ENCODE measurements at places on chromosomes 5 and 9.
A peak's percentile ranks its signal among the peaks of the same experiment; 100 is the strongest.

DNA sequence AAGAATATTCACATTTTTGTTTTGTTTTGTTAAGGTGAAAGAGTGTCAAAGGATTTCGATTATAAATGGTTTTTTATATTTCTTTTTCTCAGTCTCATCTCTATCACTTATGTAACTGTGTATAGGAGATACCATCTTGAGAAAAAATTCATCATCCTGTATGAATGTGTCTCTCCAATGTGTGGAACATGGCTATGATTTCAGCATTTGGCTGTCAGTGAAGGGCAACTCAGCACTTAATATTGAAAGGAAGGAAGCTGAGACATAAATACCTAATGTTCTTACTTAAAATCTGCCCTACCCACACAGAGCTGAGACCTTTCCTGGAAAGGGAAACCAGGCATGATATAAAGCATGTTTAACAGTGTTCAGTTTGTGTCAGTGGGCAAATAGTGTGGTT is 474.2 kb upstream of the RIOK2 start:
- no peak for DNase-seq

DNA sequence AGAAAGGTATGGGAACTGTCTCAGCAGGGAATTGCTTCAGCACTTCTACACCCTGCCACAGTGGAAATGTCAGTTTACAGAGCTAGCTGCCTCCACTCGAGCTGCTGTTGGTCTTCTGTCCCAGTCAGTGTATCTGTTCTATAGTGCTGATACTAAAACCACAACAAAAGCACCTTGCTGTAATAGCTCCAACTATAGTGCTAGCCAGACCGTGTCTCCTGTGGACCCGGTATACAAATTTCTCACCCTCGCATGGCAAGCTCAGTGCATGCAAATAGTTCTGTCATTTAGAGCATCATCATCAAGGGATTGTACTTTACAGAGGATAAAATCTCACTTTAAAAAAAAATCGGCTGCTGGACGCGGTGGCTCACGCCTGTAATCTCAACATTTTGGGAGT is 51.5 kb upstream of the IQGAP2 start:
- DNase-seq, result no peak

- DNase-seq, result no peak
Observed at GRCh38 chr5:161745392-161745791, 59.9 kb downstream of the GABRA6 start.

DNA sequence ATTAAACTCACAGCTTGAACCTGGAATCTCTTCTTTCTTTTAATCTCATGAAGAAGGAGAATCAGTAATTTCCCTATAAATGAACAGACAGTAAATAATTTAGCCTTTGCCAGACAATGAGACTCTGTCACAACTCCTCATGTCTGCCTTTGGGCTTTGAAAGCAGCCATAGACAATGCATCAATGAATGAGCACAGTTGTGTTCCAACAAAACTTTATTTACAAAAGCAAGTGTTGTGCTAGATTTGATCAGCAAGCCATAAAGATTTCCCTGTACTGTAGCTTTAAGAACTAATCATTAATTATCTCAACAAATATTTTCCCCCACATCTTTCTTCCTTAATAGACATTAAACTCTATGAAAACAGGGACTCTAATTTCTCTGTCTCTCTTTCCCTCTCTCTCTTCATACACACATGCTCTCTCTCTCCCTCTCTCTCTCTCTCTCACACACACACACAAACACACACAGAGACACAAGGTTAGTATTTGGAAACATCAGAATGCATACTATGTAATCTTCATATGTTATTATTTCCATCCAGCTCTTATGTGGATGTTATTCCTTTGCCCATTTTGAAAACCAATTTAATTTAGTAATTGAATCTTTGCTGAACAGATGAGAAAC is 1209.8 kb upstream of the CDH6 start:
- no peak for DNase-seq

DNA sequence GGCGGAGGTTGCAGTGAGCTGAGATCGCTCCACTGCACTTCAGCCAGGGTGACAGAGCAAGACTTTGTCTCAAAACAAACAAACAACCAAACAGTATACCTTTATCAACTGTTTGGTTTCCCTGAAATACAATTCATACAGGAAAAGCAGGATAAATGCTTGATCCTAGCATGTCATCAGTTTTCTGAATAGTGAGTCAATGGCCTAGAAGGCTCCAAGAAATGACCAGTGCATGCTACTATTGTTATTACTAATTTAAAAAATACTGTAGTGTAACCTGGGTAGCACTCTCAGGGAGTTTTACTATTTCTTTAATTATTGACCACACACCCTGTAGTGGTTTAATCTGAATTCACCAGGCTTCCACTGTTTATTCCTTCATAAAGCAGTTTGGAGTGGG is 101.0 kb upstream of the PTPN3 start:
- no peak for DNase-seq

- peak; percentile 58 for DNase-seq
Observed at GRCh38 chr5:82641331-82642003, 363.3 kb upstream of the RPS23 start.

- DNase-seq, result no peak
Observed at GRCh38 chr5:141705469-141705868, 23.4 kb upstream of the ARAP3 start.

DNA sequence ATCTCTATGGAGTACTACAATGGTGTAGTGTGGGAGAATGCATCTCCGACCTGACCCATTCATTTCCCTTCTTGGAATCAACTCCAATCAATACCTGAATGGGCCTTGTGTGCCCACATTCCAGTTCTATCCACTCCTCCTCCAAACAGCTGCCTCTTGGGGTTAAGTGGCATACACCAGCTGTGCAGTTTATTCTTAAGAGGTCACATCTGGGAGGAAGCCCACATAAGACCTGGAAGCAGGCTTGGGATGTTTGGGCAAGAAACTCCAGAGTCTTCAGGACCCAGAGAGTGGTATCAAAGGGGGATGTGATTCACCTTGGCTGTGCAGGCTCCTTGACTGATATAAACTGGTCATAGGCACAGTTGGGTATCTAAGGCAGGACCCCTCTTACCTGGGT is 46.0 kb downstream of the ACTBL2 start:
- DNase-seq, result no peak

DNA sequence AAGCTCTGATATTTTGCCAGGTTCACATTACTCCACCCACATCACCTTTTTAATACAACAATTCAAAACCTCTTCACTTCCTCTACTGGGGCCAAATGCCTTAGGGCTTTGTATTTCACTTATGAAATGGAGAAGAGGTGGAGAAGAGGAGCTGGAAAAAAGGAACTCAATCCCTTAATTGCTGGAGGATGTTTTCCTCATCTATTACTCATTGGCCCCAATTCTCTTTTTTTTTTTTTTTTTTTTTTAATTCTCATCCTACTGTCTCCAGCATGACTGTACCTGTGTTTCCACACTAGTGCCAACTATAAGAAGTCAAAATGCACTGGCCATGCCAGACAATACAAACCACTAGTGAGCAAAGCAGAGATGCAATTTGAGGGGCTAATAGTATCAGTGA is 20.9 kb downstream of the FAM13B start:
- no peak for DNase-seq

DNA sequence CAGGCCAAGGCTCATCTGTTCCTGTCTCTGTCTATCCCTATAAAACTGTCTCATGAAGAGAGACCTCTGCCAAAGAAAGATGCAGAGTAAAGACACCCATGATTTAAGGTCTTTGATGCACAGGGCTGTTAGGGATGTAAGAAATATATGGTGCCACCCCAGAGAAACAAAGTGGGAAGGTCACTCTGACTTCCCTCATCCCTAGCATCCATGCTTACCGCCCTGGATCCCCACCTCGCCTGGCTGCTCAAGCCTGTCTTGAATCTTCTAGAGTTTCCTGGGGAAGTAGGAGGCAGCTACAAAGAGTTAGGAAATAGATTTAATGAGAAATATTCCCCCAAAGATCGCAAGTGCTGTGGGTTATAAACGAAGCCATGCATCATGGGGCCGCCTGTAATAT is 349.2 kb downstream of the SLIT3 start:
- DNase-seq, result no peak

DNA sequence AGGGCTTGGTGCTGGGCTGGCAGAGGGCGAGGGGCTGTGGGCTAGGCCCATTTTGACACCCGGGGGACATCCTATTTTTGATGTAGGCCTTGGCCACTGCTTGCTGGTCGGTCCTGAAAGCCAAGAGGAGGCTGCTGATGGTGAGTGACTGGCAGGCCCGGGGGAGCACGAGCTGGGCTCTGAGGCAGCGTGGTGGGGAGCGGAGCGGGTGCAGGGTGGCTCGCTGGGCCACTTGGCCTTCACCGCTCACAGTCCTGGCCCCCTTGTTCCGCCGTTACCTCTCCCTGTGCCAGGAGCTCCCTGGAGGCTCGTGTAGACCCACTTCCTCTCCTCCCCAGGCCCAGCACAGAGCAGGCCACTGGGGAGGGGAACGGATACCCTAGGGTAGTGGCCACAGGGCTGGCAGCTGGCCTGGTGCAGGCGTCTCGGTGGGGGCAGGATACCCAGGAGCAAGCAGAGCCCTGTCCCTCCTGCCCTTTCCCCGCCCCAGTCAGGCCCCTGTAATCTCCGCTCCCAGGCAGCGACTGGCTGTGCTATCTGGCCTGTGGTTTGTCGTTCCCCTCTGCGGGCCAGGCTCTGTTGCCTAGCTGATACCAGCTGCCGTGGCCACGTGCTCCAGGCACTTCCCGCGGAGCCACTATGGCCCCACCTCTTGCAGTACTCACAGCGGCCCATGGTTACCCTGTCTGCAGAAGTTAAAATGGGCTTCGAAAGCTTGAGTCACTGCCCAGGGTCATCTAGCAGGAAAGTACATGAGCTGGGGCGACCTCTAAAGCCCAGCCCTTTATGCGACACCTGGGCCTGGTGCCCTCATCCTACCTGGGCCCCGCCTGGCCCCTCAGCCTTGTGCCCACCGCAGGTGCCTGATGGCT is 11.7 kb upstream of the DOLPP1 start:
- no peak for DNase-seq

- no peak for DNase-seq
Observed at GRCh38 chr9:124879226-124879625, 17.3 kb downstream of the ARPC5L start.

DNA sequence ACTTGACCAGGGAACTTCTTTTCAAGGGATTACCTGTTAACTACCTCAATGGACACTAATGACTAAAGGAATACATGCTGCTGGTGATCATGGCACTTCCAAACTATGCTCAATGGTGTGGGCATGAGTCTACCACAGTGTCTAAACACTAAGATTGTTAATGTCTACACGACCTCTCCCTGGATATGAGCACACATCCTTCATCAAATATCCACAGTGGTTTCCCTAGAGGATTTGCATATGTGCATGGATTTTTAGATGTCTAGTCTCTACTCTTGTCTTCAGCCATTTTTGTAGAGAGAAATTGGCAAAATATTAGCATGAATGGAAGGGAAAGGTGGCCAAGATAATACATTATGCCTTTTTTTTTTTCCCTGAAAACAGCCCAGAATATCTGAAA is 113.3 kb upstream of the CCDC152 start:
- DNase-seq, result no peak

- no peak for DNase-seq
Observed at GRCh38 chr5:179331591-179332375, 13.5 kb downstream of the ADAMTS2 start.

- DNase-seq, result no peak
Observed at GRCh38 chr5:132480893-132481595, 9.5 kb downstream of the IRF1 start.

- no peak for DNase-seq
Observed at GRCh38 chr5:151026679-151027078, 6.3 kb downstream of the GPX3 start.

GRCh38 chr9:98333703-98334582 is 78.5 kb upstream of the TBC1D2 start:
- DNase-seq, result no peak

DNA sequence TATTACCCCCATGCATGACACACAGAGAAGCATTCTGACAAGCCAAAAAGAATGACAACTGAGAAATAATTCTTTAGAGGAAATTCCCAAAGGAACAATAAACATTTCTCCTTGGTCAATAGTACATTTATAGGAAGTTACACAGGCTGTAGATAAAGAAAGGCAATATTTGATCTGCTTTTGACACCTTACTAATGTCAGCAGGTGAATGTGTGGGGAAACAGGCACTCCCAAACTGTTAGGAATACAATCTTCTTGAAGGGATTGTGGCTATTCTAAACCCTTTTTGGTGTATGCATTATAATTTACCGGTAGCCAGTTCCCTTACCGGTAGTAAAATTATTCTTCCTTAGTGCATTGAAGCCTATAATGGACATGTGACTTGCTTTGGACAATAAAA is 116.1 kb upstream of the FTMT start:
- DNase-seq, result no peak

DNA sequence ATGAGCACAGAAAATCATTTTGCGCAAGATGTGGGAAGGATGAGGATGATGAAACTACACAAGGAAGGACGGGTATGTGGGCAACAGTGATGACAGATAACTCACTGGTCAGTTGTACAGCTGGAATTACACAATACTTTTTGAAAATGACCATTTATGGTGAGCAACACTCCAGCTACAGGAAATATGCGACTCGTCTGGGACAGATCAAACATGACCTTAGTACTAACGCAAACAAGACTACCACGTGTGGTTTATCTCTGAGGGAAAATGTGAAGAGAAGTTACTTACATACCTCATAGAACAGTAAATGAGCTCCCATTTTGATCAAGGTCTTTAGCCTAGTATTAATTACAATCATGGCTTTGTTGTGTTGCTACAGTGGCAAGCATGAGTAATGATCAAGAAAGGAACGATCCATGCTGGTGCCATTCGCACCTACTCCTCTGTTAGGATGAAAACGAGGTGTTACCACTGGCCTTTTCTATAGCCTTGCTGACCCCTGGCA is 456.9 kb downstream of the BNC2 start:
- no peak for DNase-seq

GRCh38 chr5:21152611-21153010 is 1164.6 kb upstream of the CDH18 start:
- peak; percentile 61 for DNase-seq

DNA sequence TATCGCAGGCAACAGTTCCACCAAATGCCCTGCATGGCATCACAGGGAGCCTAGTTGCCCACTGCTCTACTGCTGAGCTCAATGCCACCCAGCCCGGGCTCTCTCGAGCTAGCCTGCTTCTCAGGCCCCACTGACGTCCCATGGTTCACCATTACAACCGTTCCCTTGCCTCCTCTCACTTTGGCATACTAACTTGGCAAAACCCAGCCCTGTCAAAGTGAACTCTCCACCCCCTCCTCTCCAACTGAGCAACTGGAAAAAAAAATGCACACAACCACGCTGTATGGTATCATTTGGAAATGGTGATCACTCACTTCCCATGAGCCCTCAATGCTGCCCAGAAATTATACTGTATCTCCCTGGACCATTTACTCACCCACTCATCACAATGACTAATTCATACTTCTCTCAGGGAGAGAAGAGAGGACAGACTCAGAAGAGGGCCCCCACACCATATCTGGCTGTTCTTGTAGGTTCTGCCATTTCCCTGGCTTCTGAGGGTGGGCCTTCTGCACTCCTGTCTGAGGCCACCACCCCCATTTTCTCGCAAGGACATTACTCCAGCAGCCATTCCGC is 51.4 kb upstream of the RARS1 start:
- DNase-seq, result no peak

GRCh38 chr9:126301985-126302603 is 24.5 kb upstream of the MVB12B start:
- DNase-seq, result peak; percentile 75

GRCh38 chr5:178129296-178129695 is 1.5 kb upstream of the RMND5B start:
- DNase-seq, result no peak

All from T47D (cell line).